ENCODE measurements at places on chromosomes 7 and 10.
A peak's percentile ranks its signal among the peaks of the same experiment; 100 is the strongest.

DNA sequence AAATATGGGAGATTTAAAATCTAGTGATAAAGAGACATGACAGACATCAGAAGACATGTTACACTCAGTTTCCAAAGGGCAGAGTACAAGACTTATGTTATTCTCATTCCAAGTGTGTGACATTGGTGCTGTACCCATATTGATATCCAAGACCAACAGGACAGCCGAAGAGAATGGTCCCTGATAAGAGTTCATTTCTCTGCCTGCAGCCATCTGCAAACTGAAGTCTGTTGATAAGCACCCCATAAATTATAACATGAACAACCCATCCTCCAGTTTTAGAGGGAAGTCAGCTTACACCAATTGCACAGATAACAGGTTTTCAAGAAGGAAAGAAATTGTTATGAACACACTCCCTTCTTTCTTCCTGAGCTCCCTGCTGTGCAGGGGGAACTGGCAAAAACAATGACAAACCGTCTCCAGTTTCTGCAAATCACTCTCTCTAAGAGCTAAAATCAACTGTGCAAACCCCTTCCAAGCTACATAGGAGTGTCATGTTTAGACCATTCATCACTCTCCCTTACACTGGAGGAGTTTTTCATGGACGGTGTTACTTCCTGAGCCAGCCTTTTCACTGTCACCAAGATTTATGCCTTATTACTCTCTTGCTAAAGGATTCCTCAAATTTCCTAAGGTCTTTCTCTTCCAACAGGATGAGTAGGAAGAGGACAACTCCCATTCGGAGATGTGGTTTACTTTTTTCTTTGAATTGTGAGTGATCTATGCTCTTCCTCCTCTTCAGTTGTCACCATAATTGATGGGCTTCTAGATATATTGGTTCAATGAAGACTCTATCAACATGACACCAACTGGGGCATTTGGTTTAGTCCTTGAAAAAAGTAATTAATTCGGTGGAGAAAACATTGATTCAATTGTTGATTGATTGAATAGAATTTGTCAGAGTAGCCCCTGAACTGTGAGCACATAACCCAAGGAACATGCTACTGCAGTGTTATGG lies 80.3 kb upstream of the FAM171A1 start:
- no peak for DNase-seq

DNA sequence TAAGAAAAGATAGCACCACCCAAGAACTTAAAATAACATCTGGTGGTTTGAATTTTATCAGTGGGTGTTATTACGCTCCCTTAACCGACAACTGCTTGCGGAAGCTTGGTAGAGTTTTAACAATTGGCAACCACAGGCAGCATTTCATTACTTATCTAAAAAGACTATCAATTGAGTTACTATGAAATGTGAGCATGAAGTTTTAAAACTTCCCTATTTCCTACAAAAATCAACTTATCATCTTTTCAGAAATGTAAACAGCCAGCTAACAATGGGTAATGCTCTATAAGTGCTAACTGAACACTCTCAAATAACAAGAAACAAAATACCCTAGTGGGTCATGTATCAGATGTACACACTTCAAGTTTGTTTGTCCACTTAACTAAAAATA lies 68.8 kb downstream of the OSBPL3 start:
- DNase-seq: no peak

DNA sequence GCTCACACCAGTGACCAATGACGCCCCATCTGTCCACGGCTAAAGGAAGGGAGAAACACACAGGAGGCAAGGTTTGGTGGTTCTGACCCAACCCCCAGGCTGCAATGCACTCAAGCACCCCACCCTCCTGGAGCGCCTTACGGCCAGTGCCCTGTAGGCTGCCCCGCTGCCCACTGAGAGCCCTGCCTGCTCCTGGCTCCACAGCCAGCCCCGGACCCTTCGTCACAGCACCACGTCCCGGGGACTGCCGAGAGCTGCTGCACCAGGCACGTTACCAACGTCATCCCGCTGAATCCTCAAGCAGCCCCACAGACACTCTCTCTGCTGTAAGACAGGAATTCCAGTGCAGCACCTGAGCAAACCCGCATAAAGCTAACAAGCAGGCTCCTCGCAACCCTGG lies 87.8 kb downstream of the MAD1L1 start:
- DNase-seq: no peak

DNA sequence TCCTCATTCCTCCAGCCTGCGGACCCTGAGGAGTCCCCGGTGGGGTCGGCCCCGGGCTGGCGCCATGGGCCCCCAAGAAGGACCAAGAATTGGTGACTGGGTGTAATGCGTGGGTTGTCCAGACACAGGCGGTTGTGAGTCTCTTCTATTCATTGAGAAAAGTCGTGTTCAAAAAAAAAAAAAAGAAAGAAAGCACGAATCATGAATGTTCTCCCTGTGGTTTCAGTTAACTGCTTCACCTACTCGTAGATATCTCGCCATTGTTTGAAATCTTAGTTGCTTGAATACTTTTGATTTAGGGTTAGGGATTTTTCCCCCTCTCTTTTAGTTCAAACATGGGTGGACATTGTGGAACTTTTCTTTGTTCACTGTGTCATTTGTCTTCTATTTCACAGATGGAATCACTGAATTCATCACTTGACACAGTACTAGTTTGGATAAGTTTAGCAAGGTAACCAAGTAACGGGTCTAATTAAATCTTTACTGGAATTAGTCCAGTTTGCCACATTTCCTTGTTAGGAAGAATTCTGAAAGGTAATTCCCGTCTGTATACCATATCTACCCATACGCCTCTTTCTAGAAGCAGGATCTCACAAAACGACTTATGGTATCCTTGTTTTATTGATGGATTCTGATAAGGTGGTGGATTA lies 775 bp downstream of the STARD3NL start:
- no peak for DNase-seq

DNA sequence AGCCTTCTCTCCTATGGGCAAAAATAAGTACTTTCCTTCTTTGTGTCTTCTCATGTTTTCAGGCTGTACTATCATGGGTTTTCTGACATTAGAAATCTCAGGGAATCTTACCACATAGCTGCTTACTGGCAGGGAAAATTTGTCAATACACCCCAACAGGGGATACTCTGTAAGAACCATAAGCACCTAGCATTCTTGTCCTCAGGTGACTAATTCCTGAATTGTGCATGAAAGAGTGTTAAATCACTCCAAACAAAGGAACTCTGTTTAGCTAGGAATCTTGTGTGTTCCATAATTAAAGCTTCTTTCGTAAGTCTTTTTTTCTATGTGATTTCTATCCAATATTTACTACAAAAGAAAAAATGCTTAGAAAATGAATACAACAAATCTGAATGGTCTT lies 206.7 kb upstream of the POT1 start:
- DNase-seq: no peak

- no peak for DNase-seq
These were observed 188.5 kb upstream of the BMPER start for GRCh38 chr7:33716581-33717477.

GRCh38 chr10:24574161-24574560 lies 149.5 kb downstream of the ARHGAP21 start:
- DNase-seq: no peak

DNA sequence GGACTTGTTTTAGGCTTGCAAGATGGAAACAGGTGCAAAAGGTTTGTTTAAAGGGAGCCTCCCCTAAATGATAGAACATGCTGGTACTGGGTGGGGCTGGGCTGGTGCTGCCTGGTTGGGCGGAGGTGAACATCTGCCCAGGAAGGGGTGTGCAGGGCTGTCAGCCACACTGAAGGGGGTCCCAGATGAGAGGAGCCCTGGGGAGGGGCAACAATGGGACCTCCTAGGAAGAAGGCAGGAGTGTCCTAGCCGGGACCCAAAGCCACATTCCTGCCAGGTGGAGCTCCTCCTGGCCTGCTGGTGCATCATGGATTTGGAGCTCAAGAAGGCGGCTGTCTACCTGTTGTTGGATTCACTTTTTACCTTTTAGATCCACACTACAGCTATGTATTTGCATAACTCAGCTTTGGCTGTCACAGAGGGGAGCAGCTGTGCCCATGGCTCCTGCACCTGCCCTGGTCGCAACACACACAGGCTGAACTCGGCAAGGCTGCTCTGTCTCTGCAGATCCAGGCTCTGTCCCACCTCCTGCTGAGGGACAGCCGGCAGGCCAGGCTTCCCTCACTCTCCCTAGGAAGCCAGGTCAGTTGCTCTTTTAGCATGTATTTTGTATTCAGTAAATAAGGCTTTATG lies 59.9 kb downstream of the ADARB2 start:
- DNase-seq: no peak

DNA sequence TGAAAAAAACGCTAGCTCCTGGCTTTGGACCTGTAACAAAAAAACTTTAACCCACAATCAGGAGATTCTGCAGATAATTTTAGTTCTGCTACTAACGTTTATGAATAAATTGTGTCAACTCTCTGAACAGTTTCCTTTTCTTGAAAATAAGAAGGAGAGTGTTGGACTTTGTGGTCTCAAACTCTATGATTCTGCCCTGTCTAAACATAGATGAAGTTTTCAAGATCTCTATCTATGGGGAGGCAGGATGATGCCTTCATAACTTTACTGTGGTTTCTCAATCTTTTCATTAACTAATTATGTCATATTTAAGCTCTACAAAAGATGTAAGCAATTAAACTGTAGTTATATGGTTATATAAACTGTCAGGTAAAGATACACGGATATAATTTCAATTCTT lies 162.0 kb downstream of the REEP3 start:
- DNase-seq: no peak

DNA sequence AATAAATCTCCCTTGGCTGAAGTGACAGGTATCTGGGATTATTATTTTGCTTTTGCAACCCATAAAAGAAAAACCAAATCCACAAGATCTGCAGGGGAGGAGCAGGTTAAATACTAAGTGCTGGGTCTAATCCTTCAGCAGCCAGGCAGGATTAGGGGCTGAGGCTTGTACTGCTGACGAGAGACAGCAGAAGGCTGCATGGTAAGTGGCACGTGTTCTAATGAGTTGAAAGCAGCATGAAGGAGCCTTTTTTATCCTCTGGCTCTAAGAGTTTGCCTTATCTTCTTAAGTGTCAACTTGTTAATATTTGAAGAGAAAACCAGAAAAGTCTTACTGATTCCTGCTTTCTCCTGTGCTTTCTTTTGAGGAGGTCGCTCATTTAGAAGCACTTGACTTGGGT lies 50.0 kb downstream of the LYZL2 start:
- DNase-seq: no peak

DNA sequence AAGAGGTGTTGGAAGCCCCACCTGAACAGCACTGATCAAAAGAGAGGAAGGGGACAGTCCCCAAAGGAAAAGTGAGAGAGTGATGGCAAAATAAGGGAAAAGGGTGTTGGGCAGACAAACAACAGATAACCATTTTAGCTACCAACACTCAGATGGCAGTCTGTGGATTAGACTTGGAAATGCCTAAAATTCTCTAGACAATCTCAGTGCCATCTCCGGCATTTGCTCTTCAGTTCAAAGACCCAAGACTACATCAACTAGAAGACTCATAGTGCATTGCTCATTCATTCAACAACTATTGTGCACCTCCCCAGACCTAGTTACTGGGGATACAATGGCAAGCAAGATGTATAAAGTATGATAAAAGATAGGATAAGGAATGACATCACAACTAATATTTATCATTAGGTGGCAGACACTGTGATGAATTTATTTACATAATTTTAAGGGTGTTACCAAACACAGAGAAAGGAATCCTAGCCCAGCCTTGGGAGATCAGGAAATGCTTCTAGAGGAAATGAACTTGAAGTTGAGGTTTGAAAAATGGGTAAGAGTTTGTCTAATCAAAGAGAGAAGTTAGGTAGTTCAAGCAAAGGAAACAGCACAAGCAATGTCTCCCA lies 109.3 kb upstream of the ARID5B start:
- no peak for DNase-seq

GRCh38 chr7:157010588-157011332 lies at the start of gene MNX1:
TSS of gene MNX1 (minus strand) at chr7:157010663. CDS start at chr7:157010350, 313 bp downstream.
- DNase-seq: peak; percentile 60

GRCh38 chr10:90111671-90112070 lies 410.3 kb downstream of the KIF20B start:
- DNase-seq: no peak
